Hepatocyte (in vitro differentiated cells): ENCODE measurements at places on chromosomes 1 and 21. TPM values are rescaled to one million over a fixed set of nuclear protein-coding genes. Genes with fewer than 3 reads are reported as not detected.
A peak's percentile ranks its signal among the peaks of the same experiment; 100 is the strongest.

Gene EVA1C
- total RNA-seq, result 2.9 and 3.4 TPM in 2 replicates

Gene CATSPERE
- total RNA-seq, result 1.0 and 1.7 TPM in 2 replicates

Gene WDR26
- 63.4 and 72.1 TPM in 2 replicates for total RNA-seq

Gene TMPRSS15
- total RNA-seq, result 0.07 TPM in 1 of 2 replicates, not detected in the other

Gene TMEM82
- total RNA-seq, result 10.7 and 11.9 TPM in 2 replicates

GRCh38 chr21:34795548-34796180 lies 126.9 kb downstream of the CLIC6 start:
- H3K27me3 ChIP-seq, result no peaks in the 10 kb centered on the region
- peak; percentile 68 for DNase-seq
- H3K4me1 ChIP-seq, result peaks cover 60% of the 10 kb centered on the region
- peak overlapping the region; percentile 90 for H3K27ac ChIP-seq
- no peaks in the 10 kb centered on the region for H3K36me3 ChIP-seq

DNA sequence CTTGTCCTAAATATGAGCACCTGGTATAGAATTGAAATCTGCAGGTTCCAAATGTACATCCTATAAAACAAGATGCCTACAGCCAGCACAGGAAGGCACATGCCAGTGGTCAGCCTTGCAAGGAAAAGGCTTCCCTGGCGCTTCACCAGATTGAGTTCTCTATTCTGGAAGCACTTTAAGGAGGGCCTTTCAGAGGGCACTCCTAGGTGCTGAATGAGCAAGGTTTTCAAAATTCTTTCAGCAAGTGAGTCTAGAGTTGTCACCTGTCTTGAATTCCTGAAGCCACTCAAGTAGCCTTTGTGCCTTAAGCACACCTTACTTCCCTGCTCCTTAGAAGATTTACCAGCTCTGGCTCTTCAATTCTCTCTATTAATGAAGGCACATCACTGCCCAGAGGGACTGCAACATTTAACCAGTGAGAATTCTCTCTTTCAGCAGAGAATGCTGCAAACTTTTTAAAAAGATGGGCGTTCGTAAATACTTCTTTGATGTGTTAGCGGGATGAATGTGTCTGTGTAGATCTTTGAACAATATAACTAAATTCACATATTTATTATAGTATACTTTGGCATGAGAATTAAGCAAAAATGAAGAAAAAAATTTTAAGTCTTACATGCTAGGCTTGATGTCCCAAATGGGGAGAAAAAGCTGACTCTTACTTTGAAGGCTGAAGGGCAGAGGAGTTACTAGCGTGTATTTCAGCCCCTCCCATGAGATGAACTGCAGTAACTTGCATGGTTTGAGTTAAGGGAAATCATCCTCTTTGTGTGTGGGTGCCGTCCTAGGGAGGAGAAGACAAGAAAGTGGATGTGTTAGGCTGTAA lies 162.0 kb downstream of the NTPCR start:
- peak overlapping the region; percentile 90 for H3K27ac ChIP-seq
- H3K4me1 ChIP-seq, result peaks cover 17% of the 10 kb centered on the region

- H3K4me3 ChIP-seq, result no peak overlapping the region
- no peaks in the 10 kb centered on the region for H3K27me3 ChIP-seq
- no peaks in the 10 kb centered on the region for H3K36me3 ChIP-seq
- H3K4me1 ChIP-seq, result no peaks in the 10 kb centered on the region
Measured at GRCh38 chr1:158864595-158864994, 33.4 kb downstream of the MNDA start.

DNA sequence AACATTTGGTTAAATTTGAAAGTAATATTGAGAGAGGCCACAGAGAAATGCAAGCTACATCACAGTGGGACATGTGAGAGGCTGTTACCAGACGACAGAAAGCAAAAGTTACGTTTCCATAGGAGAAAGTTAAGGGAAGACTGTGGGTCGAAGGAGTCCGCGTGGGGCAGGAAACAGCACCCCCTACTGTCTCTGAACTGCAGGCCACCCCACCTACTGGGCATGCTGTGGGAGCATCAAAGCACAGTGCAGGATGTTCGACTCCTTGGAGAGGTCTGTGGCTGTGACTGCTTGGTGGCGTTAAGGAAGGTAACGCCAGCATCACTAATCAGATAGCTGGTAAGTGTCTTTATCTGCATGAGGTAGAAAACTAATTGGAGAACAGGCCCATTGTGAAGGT lies 123.9 kb downstream of the PTBP2 start:
- no peak overlapping the region for H3K4me3 ChIP-seq
- H3K4me1 ChIP-seq, result no peaks in the 10 kb centered on the region
- peak; percentile 39 for DNase-seq
- H3K27me3 ChIP-seq, result no peaks in the 10 kb centered on the region
- no peak overlapping the region for H3K27ac ChIP-seq
- H3K36me3 ChIP-seq, result no peaks in the 10 kb centered on the region

- no peak for DNase-seq
- no peak overlapping the region for H3K27ac ChIP-seq
- no peaks in the 10 kb centered on the region for H3K27me3 ChIP-seq
- H3K4me3 ChIP-seq, result no peak overlapping the region
Measured at GRCh38 chr1:16117369-16117768, 38.5 kb downstream of the EPHA2 start.

- no peaks in the 10 kb centered on the region for H3K27me3 ChIP-seq
- peak overlapping the region; percentile 91 for H3K4me3 ChIP-seq
- H3K36me3 ChIP-seq, result no peaks in the 10 kb centered on the region
- H3K4me1 ChIP-seq, result peaks cover 9% of the 10 kb centered on the region
Measured at GRCh38 chr1:235503403-235504121, 690 bp downstream of the B3GALNT2 start.

GRCh38 chr1:209610631-209610905 lies 27.1 kb downstream of the CAMK1G start:
- no peak for DNase-seq
- H3K4me1 ChIP-seq, result no peaks in the 10 kb centered on the region
- no peaks in the 10 kb centered on the region for H3K27me3 ChIP-seq
- H3K36me3 ChIP-seq, result no peaks in the 10 kb centered on the region
- H3K4me3 ChIP-seq, result no peak overlapping the region
- no peak overlapping the region for H3K27ac ChIP-seq

DNA sequence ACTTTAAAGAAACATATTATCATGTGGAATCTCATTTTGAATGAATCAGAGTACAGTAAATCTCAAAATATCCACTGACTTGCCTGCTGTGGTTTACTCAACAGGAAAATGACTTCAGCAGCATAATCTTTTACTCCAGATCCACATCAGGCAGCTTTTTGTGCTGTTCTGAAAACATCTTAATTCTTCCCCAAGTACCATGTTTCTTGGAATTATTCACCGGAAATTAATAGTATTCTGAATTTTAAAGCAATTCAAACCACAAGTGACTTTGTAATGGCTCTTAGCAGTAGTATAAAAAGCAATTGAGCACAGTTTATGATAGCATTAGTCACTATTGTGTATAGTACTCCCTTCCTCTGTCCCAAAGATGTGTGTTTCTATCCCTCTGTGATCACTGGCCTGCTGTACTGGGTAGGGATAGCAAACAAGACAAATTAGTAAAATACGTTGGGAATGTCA lies 64.2 kb upstream of the ERRFI1 start:
- no peaks in the 10 kb centered on the region for H3K36me3 ChIP-seq
- peak; percentile 18 for DNase-seq
- peak overlapping the region; percentile 78 for H3K27ac ChIP-seq
- H3K27me3 ChIP-seq, result no peaks in the 10 kb centered on the region

DNA sequence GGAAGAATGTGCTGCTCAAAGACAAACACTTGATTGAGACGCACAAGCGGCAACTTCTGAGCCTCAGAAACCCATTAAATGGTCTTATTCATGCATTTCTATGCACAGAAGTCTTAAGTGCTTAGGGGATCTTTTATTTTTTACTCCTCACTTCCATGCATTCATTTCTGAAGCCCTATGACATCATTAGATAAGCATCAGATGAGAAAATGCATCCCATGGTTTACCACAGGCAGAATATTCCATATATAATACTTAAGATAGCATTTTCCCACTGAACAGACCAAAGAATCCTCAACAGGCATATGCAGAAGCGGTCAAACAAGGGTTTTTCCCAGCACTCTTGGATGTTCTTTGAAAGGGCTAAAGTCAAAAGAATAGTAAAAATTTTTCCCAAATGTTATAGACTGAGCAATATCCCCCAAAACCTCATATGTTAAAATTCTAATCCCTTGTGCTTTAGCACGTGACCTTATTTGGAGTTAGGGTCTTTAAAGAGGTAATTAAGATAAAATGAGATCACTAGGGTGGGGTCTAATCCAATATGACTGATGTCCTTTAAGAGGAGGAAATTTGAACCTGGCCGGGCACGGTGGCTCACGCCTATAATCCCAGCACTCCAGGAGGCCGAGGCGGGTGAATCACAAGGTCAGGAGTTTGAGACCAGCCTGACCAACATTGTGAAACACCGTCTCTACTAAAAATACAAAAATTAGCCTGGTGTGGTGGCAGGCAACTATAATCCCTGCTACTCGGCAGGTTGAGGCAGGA lies 22.6 kb upstream of the FAM89A start:
- no peaks in the 10 kb centered on the region for H3K27me3 ChIP-seq
- H3K27ac ChIP-seq, result no peak overlapping the region
- no peak overlapping the region for H3K4me3 ChIP-seq
- no peaks in the 10 kb centered on the region for H3K36me3 ChIP-seq

DNA sequence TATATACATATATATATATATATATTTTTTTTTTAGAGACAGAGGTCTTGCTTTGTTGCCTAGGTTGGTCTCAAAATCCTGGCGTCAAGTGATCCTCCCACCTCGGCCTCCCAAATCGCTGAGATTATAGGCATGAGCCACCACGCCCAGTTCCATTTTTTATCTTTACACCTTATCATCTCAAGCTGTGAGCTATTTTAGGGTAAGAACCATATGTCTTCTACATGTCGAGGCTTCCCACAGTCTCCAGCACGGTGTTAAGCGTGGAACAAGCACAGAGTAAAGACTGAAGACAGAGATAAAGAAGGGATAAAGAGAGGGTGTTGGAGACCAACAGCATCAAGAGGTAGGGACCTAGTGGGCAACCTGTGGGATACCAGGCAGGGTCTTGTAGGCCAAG lies 14.2 kb downstream of the ARHGEF2 start:
- H3K27ac ChIP-seq, result no peak overlapping the region
- H3K4me1 ChIP-seq, result no peaks in the 10 kb centered on the region
- H3K4me3 ChIP-seq, result no peak overlapping the region

DNA sequence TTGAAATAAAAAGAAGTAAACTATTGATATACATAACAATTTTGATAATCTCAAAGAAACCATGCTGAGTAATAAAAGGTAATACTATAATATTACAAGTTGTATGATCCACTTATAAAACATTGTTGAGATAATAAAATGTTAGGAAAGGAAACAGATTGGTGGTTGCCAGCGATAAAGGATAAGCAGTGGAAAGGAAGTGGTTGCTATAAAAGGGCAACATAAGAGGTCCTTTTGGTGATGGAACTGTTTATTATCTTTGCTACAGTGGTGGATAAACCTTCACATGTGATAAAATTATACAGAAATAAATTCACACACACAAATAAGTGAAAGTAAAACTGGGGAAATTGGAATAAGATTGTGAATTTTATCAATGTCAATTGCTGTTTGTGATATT lies 15.1 kb downstream of the OR6F1 start:
- H3K4me1 ChIP-seq, result no peaks in the 10 kb centered on the region
- no peak for DNase-seq
- H3K36me3 ChIP-seq, result no peaks in the 10 kb centered on the region
- H3K27ac ChIP-seq, result no peak overlapping the region
- no peaks in the 10 kb centered on the region for H3K27me3 ChIP-seq

DNA sequence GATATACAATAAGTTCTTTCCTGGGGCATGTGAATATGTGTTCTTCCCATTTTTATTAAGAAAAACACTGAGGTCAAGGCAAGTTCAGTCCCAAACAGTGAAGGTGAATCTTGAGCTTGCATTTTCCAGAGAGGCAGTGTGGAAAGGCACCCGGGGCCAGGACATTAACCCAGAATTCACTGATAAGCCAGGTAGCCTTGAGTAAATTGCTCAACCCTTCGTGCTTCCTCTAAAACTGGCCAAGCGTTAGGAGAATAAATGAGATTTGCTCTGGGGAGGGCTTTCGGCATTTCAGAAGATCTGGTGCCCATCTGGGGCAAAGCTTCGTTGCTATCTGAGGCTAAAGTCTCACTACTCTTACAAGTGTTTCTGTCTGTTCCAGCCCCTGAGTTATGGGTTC lies 57.1 kb upstream of the KAZN start:
- no peak for DNase-seq
- no peaks in the 10 kb centered on the region for H3K4me1 ChIP-seq
- H3K27me3 ChIP-seq, result no peaks in the 10 kb centered on the region
- H3K36me3 ChIP-seq, result no peaks in the 10 kb centered on the region
- H3K27ac ChIP-seq, result no peak overlapping the region

GRCh38 chr1:185334182-185334581 lies 17.1 kb upstream of the IVNS1ABP start:
- H3K27ac ChIP-seq, result no peak overlapping the region
- H3K27me3 ChIP-seq, result no peaks in the 10 kb centered on the region
- H3K4me1 ChIP-seq, result no peaks in the 10 kb centered on the region
- H3K4me3 ChIP-seq, result no peak overlapping the region
- DNase-seq, result no peak

- H3K4me1 ChIP-seq, result peaks cover 14% of the 10 kb centered on the region
- no peaks in the 10 kb centered on the region for H3K27me3 ChIP-seq
- no peak overlapping the region for H3K4me3 ChIP-seq
- no peak overlapping the region for H3K27ac ChIP-seq
Measured at GRCh38 chr1:2300004-2300771, 72.1 kb downstream of the SKI start.

GRCh38 chr21:39110431-39110830 lies 72.8 kb downstream of the PSMG1 start:
- no peaks in the 10 kb centered on the region for H3K27me3 ChIP-seq
- H3K27ac ChIP-seq, result no peak overlapping the region
- DNase-seq, result no peak
- no peaks in the 10 kb centered on the region for H3K36me3 ChIP-seq
- peaks cover 4% of the 10 kb centered on the region for H3K4me1 ChIP-seq
- H3K4me3 ChIP-seq, result no peak overlapping the region

- H3K27me3 ChIP-seq, result peaks cover 95% of the 10 kb centered on the region
- peak overlapping the region; percentile 58 for H3K4me3 ChIP-seq
- H3K36me3 ChIP-seq, result no peaks in the 10 kb centered on the region
- DNase-seq, result peak; percentile 21
Measured at GRCh38 chr1:218164930-218165700, 120.0 kb upstream of the RRP15 start.

DNA sequence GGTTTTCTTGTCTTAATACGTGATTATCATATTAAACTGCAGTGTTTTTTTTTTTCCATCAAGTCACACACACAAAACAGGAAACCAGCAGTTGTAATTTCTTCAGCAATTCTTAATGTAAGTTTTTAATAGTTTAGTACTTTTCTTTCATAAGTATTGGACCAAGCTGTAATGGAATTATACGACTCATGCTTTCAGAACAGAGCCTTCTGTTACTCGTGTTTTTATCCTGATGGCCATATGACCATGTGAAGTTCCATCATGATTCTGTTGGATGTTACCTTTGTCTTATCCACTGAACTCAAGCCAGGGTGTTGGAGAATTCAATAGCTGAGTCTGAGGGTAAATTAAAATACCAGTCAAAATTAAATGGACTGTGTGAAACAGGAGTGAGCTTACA lies 72.0 kb upstream of the S1PR1 start:
- H3K36me3 ChIP-seq, result no peaks in the 10 kb centered on the region
- no peaks in the 10 kb centered on the region for H3K27me3 ChIP-seq
- no peak overlapping the region for H3K4me3 ChIP-seq
- no peak overlapping the region for H3K27ac ChIP-seq
